ENCODE measurements at places on chromosomes 11 and 22.

GRCh38 chr11:84969103-84969502 lies 658.0 kb downstream of the DLG2 start:
- DNase-seq, result no peak

DNA sequence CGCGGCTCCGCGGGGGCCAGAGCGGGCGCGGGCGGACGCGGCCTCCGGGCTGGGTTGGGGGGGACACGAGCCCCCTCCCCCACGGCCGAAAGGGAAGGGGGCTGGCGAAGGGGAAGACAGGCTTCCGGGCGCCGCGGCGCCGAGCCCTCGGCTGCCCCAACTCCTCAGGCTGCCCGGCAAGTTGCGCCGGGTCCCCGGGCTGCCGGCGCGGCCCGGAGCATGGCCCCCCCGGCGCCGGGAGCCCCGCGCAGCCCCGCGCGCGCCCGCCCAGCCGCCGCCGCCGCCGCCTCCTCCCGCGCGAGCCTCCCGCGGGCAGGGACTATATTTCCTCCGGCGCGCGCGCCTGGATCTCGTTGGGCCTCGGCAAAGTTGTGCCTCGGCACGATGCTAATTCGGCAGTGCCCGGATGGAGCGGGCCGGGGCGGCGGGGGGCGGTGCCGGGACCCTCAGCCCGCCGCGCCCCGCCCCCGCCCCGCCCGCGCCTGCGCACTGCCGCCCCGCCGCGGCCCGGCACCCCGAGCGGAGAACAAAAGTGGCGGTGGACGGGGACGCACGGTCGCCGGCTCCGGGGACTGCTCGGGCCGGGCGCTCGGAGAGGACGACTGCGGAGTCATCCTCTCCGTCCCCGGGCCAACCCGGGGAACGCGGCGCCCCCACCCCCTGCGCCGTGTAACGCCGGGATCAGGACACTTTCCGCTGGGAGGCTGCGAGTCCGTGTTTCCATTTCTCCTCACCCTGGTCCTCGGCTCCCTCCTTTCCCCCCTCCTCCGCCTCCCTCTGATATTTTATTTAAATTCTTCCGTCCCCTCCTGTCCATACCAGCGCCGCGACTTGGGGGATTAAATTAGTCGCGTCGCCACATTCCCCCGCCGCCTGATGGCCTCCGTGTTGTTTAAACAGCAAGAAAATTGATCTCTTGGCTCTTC lies at the start of gene PHF21B:
PHF21B (minus strand) TSS at position 400 of the 926 bp plus-strand sequence. CDS start 456 bp downstream, outside the sequence.
- peak; percentile 1 for DNase-seq

DNA sequence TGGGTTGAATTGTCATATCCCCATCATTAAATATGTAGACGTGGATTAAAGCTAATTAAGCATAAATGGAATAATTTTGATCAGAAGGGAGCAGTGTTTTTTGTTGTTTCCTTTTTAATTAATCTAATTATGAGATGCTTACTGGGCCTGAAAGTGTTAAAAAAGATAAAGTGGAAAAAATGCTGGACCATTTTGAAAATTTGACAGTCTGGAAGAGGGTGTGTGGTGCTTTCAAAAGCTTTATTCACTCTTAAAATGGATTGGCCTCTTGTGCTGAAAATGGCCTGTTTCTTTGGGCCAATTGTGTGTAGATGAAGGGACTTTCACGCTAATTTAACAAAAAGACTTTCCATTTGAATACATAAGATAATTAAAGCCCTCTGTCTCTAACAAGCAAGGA lies 1.8 kb downstream of the TNRC6B start:
- DNase-seq, result no peak

GRCh38 chr22:17911312-17911705 lies 113.1 kb downstream of the MICAL3 start:
- DNase-seq, result no peak

DNA sequence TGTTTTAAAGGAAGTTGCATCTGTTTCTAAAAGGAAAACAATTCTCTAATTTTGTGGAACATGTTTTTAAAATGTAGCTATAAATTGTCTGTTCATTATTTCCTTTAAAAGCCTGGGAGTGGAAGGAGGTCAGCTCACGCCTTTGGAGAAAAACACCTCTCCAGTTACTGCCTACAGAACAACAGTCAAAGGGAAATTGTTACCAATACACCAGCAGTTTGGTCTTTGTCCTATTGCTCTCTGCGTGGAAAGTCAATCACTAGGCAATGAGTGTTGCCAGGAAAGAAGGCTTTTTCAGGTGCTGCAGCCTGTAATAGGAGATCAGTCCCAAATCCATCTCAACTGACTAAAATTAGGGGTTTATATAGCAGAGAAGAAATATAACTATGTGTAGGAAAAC lies 22.2 kb downstream of the SVIP start:
- DNase-seq, result no peak

- no peak for DNase-seq
Observed at GRCh38 chr11:62678433-62678769, 472 bp downstream of the UBXN1 start.

DNA sequence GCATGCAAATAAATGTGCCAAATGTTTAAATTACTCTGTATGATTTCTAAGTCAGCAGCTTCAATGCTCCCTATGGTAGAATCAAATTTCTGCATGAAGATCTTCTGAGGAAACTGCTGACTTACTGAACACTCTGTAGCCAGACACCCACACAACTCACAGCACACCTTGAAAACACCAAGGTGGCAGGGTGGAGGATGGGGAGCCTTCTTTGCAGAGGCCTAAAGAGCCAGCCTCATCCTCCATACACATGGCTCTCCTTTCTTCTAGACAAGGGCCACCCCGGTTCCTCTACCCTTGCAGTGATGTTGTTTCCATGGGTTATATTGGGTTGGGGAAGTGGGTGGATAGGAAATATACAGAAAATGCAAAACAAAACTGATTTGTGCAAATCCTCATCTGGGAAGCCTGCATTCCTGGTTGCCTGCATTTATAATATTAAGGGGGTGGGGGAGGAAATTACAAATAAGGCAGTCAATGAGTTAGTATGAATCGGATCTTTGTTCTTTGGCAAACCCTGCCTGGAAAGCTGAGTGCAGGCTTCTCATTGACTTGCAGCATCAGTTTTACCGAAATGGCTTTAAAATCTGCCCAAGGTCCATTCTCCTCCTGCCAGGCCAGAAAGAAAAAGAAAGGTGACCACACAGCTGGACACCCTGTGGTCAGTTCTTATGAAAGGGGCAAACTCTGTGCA lies 15.8 kb upstream of the ETS1 start:
- no peak for DNase-seq

- DNase-seq, result no peak
Observed at GRCh38 chr22:25654676-25655075, 87.3 kb upstream of the MYO18B start.

- DNase-seq, result no peak
Observed at GRCh38 chr11:79201677-79202347, 239.0 kb downstream of the TENM4 start.

GRCh38 chr11:125287491-125288210 lies 123.1 kb downstream of the PKNOX2 start:
- no peak for DNase-seq

GRCh38 chr22:42169055-42169469 lies 38.5 kb upstream of the CYP2D6 start:
- peak; percentile 79 for DNase-seq

GRCh38 chr11:24286238-24286637 lies 210.6 kb upstream of the LUZP2 start:
- no peak for DNase-seq

DNA sequence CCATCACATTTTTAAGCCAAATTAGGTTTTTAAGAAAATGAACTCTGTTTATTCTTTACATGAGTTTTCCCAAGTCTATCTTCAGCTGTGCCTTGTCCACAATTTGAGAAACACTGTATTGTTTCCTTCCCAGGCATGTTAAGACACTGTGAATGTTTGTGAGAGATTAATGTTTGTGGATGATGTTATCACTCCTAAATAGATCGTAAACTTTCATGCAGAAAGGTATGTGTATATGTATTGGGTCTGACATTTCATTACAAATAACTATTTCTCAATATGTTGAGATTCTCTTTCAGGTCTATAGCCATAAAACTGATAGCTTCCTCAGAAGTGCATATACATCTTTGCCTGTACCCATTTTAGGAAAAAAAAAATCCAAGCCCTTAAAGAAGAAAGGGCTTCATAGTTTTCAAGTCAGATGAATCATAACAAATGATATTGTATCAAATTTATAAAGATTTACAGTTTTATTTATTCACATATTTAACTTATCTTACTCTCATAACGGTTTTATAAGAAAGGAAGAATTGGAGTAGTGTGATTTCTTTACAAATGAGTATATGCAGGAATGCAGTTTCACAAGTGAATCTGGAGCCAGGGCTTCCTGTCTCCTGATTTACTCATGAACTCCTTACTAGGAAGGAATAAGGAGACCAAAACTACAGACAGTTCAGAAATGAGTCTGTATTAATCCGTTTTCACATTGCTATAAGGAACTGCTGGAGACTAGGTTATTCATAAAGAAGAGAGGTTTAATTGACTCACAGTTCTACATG lies 11.2 kb downstream of the OR8D1 start:
- no peak for DNase-seq

DNA sequence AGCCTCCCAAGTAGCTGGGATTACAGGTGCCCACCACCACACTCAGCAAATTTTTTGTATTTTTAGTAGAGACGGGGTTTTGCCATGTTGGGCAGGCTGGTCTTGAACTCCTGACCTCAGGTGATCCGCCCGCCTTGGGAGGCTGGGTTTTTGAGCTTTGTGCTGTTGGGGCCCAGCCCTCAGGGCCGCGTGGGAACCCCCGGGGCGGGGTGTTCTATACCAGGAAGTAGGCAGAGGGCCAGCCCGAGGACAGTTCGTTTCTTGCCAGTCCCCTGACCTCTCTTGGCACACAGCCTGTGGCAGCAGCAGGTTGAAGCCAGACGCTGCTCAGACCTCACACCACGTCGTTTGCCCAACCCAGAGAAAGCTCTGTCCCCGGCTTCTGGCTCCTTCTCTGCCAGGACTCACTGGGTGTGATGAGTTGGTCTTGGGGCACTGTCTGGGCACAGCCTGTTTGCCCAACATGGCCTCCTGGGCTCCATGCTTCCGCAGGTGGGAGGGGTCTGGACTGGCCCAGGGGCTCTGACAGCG lies 24.9 kb upstream of the CHKA start:
- peak; percentile 1 for DNase-seq

DNA sequence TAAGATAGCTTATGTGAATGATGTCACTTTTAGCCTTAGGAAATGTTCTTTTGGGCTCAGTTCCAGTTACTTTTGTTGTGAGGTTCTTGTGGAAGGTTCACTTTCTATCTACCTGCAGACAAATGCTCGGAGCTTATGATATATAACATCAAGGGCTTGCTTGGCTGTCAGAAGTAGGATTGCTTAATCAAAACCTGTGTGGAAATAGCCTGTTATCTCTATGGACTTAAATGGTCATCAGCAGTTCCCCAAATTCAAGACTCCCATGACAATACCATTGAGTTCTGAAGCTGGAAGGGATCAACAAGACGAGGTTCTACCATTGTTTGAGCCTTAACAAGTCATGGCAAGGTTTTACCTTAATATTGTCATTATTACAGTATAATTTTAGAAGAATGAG lies 43.8 kb downstream of the FLI1 start:
- DNase-seq, result no peak

- no peak for DNase-seq
Observed at GRCh38 chr11:89537936-89538335, 46.8 kb upstream of the NOX4 start.

GRCh38 chr11:19642185-19643158 lies 70.2 kb upstream of the NAV2 start:
- no peak for DNase-seq

DNA sequence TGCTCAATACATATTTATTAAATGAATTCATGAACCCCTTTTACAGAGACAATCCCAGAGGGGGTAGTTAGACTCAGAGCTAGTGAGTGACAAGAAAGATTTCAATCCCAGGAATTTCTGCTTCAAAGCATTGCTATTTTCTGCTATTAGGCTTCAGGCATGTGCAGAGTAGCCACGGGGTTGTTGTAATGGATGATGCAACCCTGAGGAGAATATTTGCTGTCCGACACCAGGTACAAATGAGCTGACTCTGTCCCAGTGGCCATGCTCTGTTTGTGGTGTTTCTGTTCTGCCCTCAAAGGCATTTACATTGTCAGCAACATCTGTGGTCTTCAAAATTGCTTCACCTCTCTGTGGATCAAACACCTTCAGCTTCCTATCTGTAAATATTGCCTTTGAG lies 102.6 kb downstream of the CSNK2A3 start:
- DNase-seq, result no peak

DNA sequence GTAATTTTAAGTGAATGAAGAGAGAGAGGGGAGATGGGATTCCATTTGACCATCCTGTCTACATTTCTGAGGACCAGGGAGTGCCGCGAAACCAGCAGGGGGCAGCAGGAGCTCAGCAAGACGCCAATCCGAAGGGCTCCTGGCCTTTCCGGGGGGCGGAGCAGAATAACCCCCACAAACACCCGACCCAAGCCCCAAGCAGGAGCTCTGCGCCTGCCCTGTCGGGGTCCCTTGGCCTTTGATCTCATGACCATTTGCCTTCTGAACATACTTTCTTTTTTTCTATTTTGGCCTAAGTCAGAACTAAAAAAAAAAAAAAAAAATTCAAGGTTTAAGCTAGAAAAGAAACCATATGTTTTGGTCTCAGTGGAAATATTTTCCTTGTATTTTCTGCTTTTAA lies 21.9 kb upstream of the SCN2B start:
- DNase-seq, result peak; percentile 83

DNA sequence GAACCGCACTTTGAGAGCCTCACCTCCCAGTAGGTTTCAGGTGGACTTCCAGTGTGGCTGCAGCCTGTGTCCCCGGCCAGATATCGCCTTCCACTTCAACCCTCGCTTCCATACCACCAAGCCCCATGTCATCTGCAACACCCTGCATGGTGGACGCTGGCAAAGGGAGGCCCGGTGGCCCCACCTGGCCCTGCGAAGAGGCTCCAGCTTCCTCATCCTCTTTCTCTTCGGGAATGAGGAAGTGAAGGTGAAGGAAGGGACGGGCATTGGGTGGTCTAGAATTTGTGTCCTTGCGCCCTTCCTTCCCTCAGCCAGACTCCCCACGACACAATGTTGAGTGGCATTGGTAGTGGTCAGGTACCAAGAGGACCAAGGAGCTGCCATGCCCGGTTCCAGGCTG lies 2.9 kb downstream of the LGALS12 start:
- DNase-seq, result no peak
